Lung microvascular endothelial cell (primary cell): ENCODE measurements at places on chromosomes 12 and 14. TPM values are rescaled to one million over a fixed set of nuclear protein-coding genes. Genes with fewer than 3 reads are reported as not detected.
A peak's percentile ranks its signal among the peaks of the same experiment; 100 is the strongest.

Gene CCDC38
- not detected in 2 replicates for total RNA-seq

Gene EP400
- 5.7 and 6.7 TPM in 2 replicates for total RNA-seq

GRCh38 chr12:95633732-95634465 lies 82.6 kb upstream of the USP44 start:
- DNase-seq: peak; percentile 77

DNA sequence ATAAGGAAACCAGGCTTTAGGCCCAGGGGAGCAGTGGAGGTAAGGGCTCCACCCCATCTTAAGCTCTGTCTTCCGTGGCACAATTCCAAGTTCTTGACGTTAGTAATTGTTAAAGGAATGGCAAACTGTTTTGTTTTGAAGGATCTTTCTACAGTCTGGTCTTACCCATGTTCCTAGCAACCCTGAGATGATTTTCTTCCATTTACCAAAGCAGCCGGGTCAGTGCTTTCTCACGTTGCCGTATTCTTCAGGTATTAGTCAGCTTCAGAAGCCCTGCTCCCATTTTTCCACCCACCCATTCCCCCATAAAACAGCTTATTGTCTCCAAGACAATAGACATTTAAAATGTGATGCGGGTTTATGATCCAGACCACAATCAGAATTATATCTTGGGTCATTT lies 10.3 kb downstream of the NRIP2 start:
- DNase-seq: no peak

GRCh38 chr14:102903248-102903888 lies 19.1 kb upstream of the AMN start:
- DNase-seq: no peak
